Fibroblast of lung (primary cell): ENCODE measurements at places on chromosomes 1 and 21. TPM values are rescaled to one million over a fixed set of nuclear protein-coding genes. Genes with fewer than 3 reads are reported as not detected.

TNFRSF25 gene
- 0.51 and 1.5 TPM in 2 replicates for total RNA-seq

PRR9 gene
- not detected in 2 replicates for total RNA-seq

KCNJ15 gene
- total RNA-seq: 0.83 and 1.5 TPM in 2 replicates

OR2G6 gene
- not detected in 2 replicates for total RNA-seq

FAM43B gene
- under 0.01 TPM in 1 of 2 replicates, not detected in the other for total RNA-seq

GUCA2A gene
- total RNA-seq: not detected in 2 replicates

LCE1A gene
- not detected in 2 replicates for total RNA-seq

SLC9C2 gene
- not detected in 2 replicates for total RNA-seq

KLHDC9 gene
- total RNA-seq: 0.77 and 3.0 TPM in 2 replicates

HSD3B1 gene
- not detected in 2 replicates for total RNA-seq

ADGRB2 gene
- total RNA-seq: 7.4 and 10.4 TPM in 2 replicates

TNNI3K gene
- total RNA-seq: 0.66 and 1.0 TPM in 2 replicates

SCMH1 gene
- total RNA-seq: 20.0 and 24.8 TPM in 2 replicates

NMNAT2 gene
- total RNA-seq: under 0.01 TPM in 2 replicates

ANKRD65 gene
- 1.3 and 2.0 TPM in 2 replicates for total RNA-seq

ANGPTL7 gene
- total RNA-seq: 1.5 and 10.3 TPM in 2 replicates

OLFML2B gene
- 3.3 and 5.1 TPM in 2 replicates for total RNA-seq

CKS1B gene
- total RNA-seq: 23.9 and 40.3 TPM in 2 replicates

HAO2 gene
- not detected in 2 replicates for total RNA-seq

CD247 gene
- not detected in 2 replicates for total RNA-seq

LAPTM5 gene
- under 0.01 TPM in 2 replicates for total RNA-seq

ALX3 gene
- total RNA-seq: not detected in 2 replicates

CFHR5 gene
- total RNA-seq: not detected in 2 replicates

S100A9 gene
- not detected in 2 replicates for total RNA-seq

CCDC185 gene
- not detected in 2 replicates for total RNA-seq

AVPR1B gene
- total RNA-seq: not detected in 2 replicates

OPTC gene
- not detected in 2 replicates for total RNA-seq

NBPF4 gene
- total RNA-seq: not detected in 2 replicates

SPATA45 gene
- 0.51 and 0.83 TPM in 2 replicates for total RNA-seq

SLAMF6 gene
- not detected in 2 replicates for total RNA-seq

RASAL2 gene
- 6.4 and 11.9 TPM in 2 replicates for total RNA-seq
